ENCODE measurements at places on chromosomes 5 and 9.
A peak's percentile ranks its signal among the peaks of the same experiment; 100 is the strongest.

DNA sequence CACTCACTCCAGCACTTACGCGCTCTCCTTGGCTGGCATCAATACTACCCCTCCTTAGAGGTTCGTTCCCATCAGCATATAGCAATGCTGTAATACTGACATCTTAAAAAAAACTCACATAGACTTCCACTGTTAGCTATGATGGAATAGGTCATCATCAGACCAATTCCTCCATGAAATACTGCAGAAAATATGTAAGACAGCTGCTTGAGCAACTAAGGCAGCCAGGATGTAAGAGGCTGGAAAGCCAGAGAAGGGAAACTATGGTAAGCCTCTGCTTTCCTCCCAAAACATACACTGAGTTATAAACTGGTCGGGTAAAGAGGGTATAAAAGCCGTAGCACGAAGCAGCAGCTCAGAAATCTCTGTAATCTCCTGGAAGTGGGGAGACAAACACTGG, 33.5 kb downstream of the AUH start:
- no peak for DNase-seq

DNA sequence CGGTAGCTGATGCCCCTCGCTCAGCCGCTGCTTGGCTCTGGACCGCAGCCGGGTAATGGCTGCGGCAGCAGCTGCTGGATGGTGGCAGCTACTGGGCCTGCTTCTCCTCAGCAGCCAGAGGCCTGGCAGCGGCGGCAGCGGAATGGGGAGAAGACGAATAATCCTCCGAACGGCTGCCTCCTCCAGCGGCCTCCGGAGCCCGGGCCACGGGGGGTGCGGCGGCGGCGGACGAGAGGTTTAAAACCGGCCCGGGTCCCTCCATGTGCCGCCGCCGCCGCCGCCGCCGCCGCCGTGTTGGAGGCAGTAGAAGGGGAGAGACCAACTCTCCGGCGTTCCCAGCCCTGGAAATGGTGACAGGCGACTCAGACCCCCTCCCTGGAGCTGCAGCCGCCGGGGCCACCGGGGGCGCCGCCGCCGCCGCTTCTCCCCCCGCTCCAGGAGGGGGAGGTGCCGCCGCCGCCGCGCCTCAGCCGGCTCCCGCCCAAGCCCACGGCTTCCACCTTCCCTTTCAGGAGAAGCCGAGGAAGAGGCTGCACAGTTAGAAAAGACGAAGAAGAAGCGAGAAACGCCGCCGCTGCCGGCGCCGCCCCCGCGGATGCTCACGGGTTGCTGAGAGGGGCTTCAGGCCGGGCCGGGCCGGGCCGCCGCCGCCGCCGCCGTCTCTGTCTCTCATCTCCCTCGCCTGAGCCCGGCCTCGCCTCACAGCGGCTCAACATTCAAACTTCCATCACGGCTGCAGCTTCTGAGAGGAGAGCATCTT, 118.4 kb upstream of the PRSS3 start:
- DNase-seq: peak; percentile 2

- DNase-seq: no peak
Measured at GRCh38 chr5:118314931-118315330, 673.4 kb downstream of the DTWD2 start.

GRCh38 chr9:73091909-73092308, 59.8 kb upstream of the ANXA1 start:
- no peak for DNase-seq

DNA sequence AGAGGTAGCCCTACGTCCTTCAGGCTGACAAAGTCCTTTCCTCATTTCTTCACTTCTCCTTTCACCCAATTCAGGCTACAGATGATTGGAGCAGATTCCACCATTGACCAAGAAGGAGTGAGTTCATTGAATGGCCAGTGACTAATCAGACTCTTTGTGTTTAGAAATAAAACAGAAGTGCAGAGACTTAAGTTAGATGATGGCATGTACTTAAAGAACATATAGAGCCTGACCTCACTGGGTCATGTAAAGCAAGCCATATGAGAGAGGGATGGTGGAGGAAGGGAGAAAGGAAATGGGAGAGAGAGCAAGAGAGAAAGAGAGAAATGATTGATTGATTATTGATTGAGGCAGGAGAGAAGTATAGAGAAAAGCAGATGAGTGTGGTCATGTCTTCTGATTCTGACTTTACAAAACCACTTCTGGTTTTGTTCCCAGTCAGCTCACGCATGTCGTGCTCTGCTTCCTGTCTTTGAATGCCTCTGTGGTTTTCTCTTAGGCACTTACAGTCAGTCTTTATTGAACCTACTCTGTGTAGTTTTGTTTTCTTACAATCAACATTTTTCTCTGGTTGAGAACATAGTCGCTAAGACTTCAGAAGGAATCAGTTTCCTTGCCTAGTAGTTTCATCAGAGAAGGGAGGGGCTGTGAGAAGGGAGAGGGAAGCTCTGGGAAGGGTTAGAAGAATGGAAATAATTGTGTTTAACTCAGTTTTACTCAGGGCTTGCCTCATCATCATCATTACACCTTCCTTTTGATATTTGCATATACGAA, 149.2 kb upstream of the KLF9 start:
- DNase-seq: peak; percentile 1

DNA sequence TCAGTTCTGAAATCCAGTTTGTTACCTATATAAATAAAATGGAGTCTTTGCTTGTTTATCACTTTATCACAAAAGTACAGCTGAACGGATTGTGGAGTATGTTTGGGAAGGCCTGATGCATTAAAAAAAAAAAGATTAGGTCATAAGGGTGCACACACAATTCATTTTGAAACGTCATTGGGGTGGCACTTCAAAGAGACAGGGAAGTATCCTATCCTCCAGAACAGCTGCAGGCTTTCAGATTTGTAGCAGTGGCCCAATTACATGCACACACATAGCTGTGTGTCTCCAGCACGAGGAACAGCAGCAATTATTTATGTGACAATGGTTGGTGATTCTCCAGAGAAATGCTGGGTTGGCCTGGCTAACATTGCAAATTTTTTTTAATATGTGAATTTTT, 46.8 kb upstream of the FER start:
- DNase-seq: no peak

- DNase-seq: no peak
Measured at GRCh38 chr9:6956879-6957278, 199.1 kb downstream of the KDM4C start.

DNA sequence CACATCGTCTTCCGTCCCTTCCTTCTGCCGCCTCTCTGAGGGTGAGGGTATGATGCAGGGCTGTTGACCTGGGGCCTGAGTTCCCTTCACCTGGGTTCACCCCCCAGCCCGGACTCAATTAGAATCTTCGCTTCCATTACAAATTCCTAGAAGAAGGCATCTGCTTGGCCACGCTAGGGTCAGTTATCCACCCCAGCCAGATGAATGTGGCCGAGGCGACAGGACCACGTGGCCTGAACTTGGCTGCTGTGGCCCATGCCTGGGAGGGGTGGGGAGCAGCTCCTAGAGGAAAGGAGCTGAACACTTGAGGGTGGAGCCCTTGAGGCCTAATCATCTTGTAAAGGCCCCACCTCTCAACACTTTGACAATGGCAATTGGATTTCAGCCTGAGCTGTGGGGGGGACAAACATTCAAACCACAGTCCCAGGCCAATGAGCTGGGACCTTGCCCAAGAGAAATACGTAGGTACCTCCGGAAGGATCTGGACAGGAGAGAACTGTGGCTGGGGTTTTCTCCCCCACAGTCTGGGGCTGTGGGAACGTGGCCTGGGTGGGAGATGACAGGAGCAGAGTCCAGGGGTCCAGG, 90.6 kb upstream of the ADAMTS2 start:
- no peak for DNase-seq

GRCh38 chr9:97560851-97561250, 59.4 kb downstream of the TMOD1 start:
- DNase-seq: no peak

All from activated T-cell treated with anti-CD3 and anti-CD28 coated beads for 4 hours (primary cell).